Suprapubic skin (tissue), 4 donors: ENCODE measurements at places on chromosomes 11 and 22. TPM values are rescaled to one million over a fixed set of nuclear protein-coding genes. Genes with fewer than 3 reads are reported as not detected.

DNA sequence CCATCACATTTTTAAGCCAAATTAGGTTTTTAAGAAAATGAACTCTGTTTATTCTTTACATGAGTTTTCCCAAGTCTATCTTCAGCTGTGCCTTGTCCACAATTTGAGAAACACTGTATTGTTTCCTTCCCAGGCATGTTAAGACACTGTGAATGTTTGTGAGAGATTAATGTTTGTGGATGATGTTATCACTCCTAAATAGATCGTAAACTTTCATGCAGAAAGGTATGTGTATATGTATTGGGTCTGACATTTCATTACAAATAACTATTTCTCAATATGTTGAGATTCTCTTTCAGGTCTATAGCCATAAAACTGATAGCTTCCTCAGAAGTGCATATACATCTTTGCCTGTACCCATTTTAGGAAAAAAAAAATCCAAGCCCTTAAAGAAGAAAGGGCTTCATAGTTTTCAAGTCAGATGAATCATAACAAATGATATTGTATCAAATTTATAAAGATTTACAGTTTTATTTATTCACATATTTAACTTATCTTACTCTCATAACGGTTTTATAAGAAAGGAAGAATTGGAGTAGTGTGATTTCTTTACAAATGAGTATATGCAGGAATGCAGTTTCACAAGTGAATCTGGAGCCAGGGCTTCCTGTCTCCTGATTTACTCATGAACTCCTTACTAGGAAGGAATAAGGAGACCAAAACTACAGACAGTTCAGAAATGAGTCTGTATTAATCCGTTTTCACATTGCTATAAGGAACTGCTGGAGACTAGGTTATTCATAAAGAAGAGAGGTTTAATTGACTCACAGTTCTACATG, 11.2 kb downstream of the OR8D1 start:
- DNase-seq = no peak

DNA sequence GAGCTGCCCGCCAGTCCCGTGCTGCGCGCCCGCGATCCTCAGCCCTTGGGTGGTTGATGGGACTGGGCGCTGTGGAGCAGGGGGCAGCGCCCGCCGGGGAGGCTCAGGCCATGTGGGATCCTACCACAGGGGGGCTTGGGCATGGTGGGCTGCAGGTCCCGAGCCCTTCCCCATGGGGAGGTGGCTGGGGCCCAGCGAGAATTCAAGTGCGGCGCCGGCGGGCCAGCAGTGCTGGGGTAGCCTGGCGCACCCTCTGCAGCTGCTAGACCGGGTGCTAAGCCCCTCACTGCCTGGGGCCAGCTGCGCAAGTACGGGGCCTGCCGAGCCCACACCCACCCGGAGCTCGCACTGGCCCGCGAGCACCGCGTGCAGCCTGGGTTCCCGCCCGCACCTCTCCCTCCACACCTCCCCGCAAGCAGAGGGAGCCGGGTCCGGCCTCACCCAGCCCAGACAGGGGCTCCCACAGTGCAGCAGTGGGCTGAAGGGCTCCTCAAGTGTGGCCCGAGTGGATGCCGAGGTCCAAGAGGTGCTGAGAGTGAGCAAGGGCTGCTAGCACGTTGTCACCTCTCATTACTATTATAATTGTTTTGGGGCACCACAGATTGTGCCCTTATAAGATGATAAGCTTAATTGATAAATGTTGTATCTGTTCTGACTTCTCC, 333.2 kb downstream of the CASP12 start:
- DNase-seq = no peak

GRCh38 chr11:123366924-123367323, 63.1 kb upstream of the GRAMD1B start:
- no peak for DNase-seq

DNA sequence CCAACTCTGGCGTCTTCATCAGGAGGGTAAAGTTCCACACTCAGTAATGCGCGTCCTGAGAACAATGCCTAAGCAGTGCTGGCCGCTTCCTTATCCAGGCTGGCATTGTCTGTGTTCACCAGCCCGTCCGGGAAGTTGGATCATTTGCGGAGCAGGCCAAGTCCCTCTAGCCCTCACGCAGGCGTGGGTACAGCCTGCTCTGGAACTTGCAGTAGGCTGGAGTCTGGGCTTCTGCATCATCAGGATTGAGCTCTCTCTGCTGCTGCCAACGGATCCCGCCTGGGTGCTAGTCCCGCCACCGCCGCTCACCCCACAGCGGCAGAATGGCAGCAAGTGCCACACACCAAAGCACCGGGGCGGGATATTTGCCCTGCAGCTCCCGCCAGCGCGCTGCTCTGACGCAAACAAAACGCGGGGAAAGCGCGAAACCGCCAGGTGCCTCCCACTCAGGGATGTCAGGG, 29.0 kb downstream of the GLYATL1 start:
- DNase-seq = no peak

DNA sequence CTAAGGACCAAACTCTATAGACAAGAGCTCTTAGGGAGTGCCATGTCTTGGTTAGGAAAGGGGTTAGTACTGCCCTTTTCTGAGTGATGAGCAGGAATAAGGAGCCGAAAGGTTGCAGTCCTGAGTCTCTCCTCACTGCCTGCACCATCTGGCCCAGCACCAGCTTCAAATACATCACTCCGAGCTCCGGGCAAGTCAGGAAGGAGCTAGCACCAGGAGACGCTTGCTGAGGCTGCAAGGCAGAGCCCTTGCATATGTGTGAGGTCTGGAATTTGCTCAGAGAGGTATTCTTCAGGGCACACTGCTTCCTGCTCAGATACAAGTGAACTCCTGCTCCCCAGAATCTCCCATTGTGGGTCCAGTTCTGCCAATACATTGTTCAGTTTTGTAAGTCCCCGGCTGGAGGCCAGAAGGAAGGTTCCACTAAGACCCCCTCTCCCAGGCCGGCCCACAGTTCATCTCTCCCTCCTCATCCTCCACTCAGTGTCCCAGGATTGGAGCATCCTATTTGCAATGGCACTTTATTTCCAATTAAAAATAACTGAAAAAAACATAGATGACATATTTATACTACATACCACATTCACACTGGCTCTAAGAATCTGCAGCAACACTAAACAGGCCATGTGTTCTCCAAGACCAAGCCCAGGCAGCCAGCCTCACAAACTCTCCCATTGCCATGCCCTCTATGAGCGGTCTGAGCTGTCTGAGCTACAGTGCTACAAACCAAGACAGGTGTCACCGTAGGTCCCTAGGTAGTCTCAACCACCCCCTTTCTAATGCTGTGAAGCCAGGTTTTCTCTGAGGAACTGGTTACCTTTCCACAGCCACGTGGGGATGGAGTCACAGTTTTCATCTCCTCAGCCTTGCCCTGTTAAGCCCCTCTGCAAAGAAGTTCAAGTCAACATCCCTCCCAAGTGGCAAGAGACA, 55.1 kb upstream of the SPATA19 start:
- DNase-seq = peak; percentile 16

- DNase-seq = no peak
Measured at GRCh38 chr11:106021181-106021966, 666 bp downstream of the MSANTD4 start.

DNA sequence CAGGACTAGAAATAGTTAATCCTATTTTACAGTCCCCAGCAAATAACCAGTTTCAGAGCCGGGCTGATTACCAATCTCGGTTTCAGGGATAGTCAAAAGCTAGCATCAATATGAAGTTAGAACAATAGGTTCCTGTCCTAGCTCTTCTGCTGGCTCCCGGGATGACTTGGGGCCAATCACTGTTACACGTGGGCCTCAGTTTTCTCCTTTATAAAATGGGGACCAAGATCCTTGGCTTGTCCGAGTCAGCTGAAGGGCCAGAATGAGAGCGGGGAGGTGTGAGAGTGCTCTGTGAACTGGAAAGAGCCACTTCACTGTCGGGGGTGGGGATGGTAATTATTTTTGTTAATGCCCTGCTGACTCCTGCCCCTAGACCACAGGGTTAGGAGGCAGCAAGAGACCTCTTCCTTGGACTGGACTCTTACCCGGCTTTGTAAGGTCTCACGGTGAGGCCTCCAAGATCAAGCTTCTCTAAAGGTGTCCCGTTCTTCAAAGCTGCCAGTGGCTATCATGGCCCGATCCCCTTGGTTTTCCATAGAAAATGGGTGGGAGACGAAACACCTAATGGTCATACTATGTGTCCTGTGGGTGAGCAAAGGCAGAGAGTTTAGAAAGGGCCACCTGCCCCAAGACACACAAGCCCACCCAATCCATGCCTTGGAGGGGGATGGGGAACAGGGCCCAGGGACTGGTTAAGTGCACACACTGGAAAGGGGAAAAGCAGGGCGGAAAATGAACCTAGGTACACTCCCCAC, 1.4 kb downstream of the UCP2 start:
- no peak for DNase-seq

DNA sequence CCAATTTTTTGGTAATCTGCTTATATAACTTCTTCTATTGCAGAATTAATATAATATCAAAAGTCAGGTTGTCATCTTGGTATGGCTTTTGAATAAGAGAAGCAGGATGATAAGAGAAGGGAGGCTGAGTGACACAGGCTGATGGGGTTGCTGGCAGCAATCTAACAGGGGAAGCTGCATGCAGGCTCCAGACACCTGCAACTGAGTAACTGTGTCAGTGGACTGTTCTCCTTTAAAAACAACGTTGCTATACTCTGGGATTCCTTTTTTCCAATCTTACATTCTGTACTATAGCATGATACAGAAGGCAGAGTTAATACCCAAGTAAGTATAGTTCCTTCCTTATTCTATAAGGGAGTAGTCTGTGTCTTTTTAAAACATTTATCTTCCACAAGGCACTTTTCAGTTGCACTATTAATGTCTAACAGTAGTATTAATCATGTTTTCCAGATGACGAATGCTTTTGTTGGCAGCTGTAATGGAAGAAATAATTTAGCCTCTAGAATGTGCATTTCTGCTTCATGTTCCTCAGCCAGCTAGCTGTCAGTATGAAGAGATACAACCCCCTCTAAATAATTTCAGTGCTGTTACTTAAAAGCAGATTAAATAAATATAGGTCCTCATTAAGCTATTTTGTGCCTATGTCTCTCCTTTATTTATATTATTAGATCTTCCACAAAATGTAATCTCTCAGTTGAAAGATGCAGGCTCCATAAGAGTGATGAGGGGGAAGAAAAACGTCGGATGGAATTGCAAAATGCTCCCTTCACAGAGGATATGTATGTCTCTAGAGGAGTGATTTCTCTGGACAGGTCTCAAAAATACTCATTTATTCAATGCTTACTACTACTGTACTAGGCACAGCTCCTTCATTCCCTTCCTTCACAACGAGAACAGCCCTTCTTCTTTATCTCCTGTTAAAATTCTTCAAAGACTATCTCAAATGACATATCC, 50.8 kb downstream of the ATG16L2 start:
- DNase-seq = no peak

DNA sequence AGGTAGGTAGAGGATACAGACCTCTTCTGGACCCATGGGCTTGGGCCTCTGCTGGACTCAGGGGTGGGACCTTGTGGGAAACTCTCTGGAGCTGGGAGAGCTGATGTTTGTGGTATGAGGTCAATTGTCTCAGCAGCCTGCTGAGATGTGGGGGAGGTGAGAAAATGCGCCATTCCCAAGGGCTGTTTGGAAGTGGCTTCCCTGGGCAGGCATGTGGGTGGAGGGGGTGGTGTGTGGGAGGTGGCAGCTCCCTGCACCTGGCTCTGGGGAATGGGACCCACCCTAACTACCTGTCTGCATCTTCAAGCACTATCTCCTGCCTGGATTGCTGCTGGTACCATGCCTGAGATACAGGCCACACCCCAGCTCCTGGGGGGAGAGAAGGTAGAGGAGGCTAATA, 97.4 kb upstream of the THY1 start:
- DNase-seq = no peak

GRCh38 chr11:123174196-123175183, 20.6 kb downstream of the CLMP start:
- peak; percentile 84 for DNase-seq

DNA sequence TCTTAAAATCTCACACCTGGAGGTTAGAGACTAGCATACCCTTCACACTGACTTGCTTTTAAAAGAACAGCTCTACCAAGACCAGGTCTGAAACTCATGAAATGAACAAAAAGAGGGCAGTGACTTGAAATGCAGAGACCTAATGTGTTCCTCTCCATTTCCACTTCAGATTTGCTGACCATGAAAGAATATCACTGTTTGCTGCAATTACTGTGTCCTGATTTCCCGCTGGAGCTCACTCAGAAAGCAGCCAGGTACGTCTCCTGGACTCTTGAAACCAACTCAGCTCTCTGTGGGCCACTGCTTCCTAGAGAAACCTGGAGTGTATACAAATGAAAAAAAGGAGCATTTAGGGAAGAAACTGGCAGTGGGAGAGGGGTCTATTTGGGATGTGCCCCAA, 39.2 kb downstream of the ARFGAP2 start:
- no peak for DNase-seq

DNA sequence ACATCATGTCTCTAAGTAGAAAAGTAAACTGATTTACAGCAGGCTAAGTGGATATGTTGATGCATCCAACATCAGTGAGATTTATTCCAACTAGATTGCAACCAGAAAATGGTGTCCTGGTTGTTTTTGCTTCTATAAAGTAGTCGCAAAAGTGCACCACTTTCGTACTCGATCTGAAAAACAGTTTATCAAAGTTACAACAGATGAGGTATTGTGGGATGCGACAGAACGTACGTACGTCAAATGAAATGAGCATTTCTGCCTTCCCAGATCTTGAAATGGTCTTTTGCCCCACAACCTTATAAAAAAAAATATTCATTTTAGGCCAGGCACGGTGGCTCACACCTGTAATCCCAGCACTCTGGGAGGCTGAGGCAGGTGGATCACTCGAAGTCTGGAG, 13.7 kb downstream of the GRAP2 start:
- DNase-seq = no peak

DNA sequence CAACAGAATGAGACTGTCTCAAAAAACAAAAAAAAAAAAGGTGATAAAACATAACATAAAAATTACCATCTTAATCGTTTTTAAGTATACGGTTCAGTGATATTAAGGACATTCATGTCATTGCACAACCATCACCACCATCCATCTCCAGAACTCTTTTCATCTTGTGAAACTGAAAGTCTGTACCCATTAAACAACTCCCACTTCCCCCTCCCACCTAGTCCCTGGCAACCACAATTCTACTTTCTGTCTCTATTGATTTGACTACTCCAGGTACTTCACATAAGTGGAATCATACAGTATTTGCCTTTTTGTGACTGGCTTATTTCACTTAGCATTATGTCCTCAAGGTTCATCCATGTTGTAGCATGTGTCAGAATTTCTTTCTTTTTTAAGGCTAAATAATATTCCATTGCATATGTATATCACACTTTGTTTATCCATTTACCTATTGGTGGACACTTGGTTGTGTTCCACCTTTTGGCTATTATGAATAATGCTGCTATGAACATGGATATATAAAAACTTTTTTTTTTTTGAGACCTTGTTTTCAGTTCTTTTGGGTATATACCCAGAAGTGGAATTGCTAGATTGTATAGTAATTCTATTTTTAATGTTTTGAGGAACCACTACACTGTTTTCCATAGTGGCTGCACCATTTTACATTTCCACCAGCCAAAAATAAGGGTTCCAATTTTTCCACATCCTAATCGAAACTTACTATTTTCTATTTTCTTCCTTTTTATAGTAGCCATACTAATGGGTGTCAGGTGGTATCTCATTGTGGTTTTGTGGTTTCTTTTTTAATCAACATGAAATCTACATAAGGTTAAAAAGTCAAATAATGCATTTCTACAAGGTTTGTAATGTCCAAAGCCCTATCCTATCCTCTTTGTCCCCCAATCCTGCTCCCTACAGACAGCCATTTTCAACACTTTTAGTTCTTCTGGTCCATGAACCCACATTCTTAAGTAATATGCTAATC, 23.4 kb upstream of the PIK3C2A start:
- no peak for DNase-seq

ZNF280B gene
- total RNA-seq = 0.08 TPM

IGSF9B gene
- total RNA-seq = 9.8 TPM

OR5B17 gene
- not detected for total RNA-seq

NPAS4 gene
- total RNA-seq = not detected

TRIM49D2 gene
- total RNA-seq = not detected

ESAM gene
- total RNA-seq = 26.5 TPM

FSHB gene
- total RNA-seq = not detected

KRTAP5-11 gene
- 7.3 TPM for total RNA-seq
